Breast epithelium (tissue), 4 donors: ENCODE measurements at places on chromosomes 5 and 9. TPM values are rescaled to one million over a fixed set of nuclear protein-coding genes. Genes with fewer than 3 reads are reported as not detected.
A peak's percentile ranks its signal among the peaks of the same experiment; 100 is the strongest.

The SLC34A3 gene
- not detected for total RNA-seq

The LRRC70 gene
- 8.6 TPM for total RNA-seq

The OR1Q1 gene
- not detected for total RNA-seq

The SLC36A3 gene
- total RNA-seq: not detected

The CDX1 gene
- total RNA-seq: not detected

The KIF3A gene
- 11.5 TPM for total RNA-seq

The NUTM2F gene
- total RNA-seq: not detected

DNA sequence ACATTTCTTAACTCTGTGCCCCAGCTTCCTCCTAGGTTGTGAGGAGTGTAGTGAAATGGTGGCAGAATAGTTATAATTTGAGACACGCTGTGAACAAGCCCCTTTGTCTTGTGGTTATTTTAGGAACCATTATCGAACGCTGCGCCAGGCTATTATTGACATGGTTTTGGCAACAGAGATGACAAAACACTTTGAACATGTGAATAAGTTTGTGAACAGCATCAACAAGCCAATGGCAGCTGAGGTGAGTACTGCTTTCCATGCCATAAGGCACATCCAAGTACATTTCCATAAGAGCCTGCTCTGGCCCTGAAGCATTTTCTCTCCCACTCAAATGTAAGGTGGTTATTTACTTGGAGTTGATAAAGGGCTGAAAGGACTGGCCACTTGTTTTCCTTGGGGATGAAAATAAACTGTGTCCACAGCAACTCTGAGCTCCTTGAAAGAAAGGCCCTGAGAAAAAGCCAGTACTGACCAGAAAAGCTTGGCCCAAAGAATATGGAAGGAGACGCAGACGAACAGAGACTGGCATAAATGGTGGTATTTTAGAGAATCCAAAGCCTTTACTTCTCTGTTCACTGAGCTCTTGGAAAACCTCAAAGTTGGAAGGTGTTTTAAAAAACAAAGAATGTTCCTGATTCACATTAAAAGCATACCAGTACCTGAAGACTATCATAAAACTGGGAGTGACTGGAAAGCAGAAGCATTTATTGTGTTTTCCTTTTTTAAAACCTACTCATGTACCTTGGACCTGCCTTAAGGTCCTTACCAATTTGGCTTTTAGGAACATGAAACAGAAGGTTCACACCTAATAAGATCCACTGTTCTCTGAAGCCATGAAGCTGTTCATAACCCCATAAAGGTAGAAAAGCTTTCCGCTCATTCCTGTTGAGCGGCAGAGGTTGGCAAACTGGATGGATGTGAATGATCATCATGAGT, 72.2 kb downstream of the WDR41 start:
- no peak for DNase-seq
- no peaks in the 10 kb centered on the region for H3K36me3 ChIP-seq
- no peaks in the 10 kb centered on the region for H3K4me1 ChIP-seq

DNA sequence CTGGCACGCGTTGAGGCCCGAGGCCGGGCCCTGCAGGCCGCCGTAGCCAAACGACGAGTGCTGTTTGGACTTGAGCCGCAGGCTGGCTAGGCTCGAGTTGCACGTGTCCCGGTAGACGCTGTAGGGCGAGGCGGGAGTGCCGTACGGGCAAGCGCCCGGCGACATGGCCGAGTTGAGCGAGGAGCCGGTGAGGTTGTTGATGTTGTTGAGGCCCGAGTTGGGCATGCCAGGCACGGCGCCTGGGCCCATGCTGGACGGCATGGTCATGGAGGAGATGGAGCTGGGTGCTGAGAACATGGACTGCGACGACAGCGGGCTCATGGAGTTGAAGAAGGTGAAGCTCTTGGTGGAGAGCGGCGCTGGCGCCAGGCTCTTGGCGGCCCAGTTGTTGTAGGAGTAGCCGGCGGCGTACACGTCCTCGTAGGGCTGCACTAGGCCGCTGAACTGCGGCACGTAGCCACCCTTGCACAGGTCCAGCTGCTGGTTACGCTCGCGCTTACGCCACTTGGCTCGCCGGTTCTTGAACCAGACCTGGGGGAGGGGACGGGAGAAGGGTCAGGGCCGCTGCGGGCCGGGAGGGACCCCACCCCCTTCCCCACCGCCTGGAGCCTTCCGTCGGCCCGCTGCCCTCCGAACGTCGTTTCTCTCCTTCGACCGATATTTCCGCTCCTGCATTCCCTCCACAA, 5.1 kb downstream of the PITX1 start:
- H3K27ac ChIP-seq: no peak overlapping the region
- H3K36me3 ChIP-seq: no peaks in the 10 kb centered on the region
- peaks cover 13% of the 10 kb centered on the region for H3K4me1 ChIP-seq
- H3K27me3 ChIP-seq: peaks cover 7% of the 10 kb centered on the region
- DNase-seq: no peak

DNA sequence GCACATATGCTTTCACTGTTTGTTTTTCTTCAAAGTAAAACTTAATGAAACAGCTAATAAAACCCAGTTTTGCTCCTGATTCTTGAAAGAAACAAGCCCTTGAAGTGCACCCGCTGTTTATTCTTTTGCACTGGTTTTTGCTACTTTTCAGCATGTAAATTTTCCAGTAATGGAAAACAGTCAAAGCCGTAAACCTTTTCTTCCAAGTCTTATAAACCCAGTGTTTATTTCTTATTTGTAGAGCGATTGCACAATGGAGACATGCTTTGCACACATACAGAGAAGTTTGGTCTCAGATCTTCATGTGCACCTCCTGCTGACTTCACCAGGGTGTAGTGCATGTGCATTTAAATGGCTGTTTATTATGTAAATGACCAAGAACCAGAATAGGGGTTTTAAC, 51.8 kb downstream of the ATG10 start:
- no peaks in the 10 kb centered on the region for H3K4me1 ChIP-seq
- DNase-seq: no peak
- no peaks in the 10 kb centered on the region for H3K27me3 ChIP-seq

GRCh38 chr9:107425101-107426025, 64.2 kb downstream of the KLF4 start:
- H3K27ac ChIP-seq: peak overlapping the region; percentile 77
- no peaks in the 10 kb centered on the region for H3K36me3 ChIP-seq
- H3K4me3 ChIP-seq: peak overlapping the region; percentile 31

GRCh38 chr5:173665326-173665725, 48.9 kb upstream of the BOD1 start:
- no peaks in the 10 kb centered on the region for H3K27me3 ChIP-seq
- no peak for DNase-seq
- no peak overlapping the region for H3K4me3 ChIP-seq
- H3K4me1 ChIP-seq: no peaks in the 10 kb centered on the region
- no peaks in the 10 kb centered on the region for H3K36me3 ChIP-seq

DNA sequence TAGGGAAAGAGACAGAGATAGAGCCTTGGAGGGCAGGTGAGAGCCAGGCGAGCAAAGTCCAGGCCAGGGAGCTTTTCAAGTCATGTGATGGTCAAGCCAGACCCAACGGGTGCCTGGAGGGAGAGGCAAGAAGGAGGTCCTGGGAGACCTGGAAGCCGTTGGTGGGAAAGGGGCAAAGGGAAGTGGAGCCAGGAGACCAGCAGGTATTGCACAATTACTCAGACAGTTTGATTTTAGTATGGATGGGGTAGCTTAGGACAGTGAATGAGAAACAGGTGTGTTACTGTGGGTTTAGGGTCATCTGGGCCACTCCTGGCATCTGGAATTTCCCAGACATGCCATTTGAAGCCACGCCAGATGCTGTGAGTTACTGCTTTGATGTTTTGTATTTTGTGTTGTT, 5.1 kb downstream of the SECISBP2 start:
- no peaks in the 10 kb centered on the region for H3K27me3 ChIP-seq
- H3K27ac ChIP-seq: no peak overlapping the region
- H3K4me3 ChIP-seq: no peak overlapping the region

DNA sequence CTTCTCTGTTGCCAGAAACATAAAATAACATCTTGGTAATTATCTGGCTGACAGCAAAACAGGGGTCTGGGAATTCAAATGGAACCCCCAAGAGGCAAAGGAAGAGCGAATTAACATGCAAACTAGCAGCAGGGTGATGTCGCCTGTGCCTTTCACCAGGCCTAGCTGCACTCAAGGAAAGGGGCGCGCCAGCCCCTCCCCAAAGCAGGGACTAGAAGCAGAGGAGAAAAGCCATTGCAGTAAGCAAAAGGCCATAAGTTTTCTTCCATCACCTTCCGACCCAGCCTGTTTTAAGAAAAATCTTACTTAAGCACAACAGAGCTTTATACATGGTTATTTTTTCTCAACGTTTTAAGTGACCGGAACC, 539 bp downstream of the POC5 start:
- no peaks in the 10 kb centered on the region for H3K27me3 ChIP-seq
- H3K4me3 ChIP-seq: peak overlapping the region; percentile 80
- peaks cover 2% of the 10 kb centered on the region for H3K4me1 ChIP-seq
- H3K27ac ChIP-seq: peak overlapping the region; percentile 91

DNA sequence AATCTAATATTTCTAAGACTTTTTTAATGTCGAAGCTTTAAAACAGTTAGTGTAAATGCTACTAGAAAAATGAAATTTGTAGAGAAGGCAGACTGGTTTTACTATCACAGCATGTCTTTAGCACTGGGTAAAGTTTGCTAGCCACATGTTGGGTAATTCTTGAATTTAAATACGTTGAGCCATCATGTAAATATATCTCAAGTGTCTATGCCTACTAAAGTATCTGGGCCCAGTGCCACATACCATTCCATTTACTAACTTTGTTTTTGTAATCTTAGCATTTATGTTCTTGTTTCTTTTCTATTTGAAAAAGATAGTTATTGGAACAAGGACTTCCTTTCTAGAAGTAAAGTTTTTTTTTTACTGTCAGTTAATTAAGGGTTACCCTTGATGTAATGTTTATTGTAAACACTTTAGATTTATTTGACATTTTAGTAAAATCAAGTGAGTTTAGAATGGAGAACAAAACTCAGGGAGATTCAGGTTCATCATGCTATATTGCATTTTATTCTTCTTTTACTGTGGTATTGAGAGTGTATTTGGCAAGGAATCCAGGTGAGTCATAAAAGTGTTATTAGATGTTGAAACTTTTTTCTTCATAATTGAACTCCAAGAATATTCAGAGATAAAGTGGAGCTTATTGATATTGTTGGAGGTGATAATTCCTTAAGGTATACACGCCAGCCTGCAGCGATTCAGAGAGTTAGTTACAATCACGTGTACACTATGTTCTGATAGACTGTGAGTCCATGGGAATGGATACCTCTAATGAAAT, 182.4 kb downstream of the CCDC171 start:
- H3K27ac ChIP-seq: no peak overlapping the region
- H3K4me1 ChIP-seq: no peaks in the 10 kb centered on the region
- H3K4me3 ChIP-seq: no peak overlapping the region
- no peaks in the 10 kb centered on the region for H3K27me3 ChIP-seq

- DNase-seq: no peak
- H3K4me3 ChIP-seq: no peak overlapping the region
- H3K27me3 ChIP-seq: no peaks in the 10 kb centered on the region
- no peak overlapping the region for H3K27ac ChIP-seq
- H3K36me3 ChIP-seq: no peaks in the 10 kb centered on the region
Observed at GRCh38 chr9:16068476-16068875, 515.6 kb downstream of the CCDC171 start.

DNA sequence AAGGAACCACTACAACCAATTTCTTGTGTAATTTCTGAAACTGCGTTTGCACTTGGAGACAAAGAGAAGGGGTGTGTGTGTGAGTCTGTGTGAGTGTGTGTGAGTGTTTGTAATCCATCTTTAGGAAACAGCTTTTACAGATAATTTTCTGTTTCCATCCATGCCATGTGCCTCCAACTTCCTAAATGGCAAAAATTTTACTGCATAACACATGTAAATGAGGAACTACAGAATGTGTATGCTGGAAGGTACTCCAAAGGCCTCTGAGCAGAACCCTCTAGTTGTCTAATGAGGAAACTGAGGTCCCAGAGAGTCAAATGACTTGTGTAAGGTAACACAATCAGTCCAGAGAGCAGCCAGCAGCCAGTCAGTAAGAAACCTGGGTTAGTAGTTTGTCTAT, 20.8 kb downstream of the MAMDC2 start:
- H3K27me3 ChIP-seq: no peaks in the 10 kb centered on the region
- no peak for DNase-seq
- H3K4me3 ChIP-seq: no peak overlapping the region
- H3K4me1 ChIP-seq: no peaks in the 10 kb centered on the region

DNA sequence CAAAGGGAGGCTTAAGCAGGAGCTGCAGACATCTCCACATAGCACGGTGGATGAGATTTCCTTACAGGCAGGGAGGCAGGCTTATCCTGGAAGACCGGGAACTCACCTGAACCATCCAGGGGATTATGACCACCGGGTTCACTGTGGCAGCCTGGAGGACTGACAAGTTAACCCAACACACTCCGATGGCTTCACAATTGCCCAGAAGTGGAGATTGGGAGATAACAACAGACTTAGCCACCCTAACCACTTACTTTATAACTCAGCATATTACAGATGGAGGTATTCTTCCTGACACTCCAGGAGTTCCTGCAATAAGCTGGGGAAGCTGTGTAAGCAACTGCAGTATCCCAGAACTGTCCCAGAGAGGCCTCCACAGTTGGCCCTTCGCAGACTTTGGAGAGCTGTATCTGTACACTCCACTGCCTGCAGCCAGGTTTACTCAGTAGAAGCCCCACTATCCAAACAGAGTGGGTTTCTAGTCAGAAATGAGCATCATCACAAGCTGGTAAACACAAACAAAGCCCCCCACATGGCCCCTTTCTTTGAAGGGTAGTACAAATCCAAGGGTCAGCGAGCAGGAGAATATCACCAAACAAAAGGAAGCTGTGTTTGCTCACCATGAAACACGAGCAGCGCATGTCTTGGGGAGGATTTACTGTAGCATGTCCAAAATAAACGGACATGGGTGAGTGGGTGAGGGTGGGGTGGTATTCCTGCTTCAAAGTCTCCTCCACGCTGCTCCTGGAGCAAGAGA, 462.2 kb downstream of the RASEF start:
- H3K4me3 ChIP-seq: no peak overlapping the region
- DNase-seq: no peak
- H3K27me3 ChIP-seq: no peaks in the 10 kb centered on the region
- no peaks in the 10 kb centered on the region for H3K36me3 ChIP-seq
- H3K27ac ChIP-seq: no peak overlapping the region
- no peaks in the 10 kb centered on the region for H3K4me1 ChIP-seq

DNA sequence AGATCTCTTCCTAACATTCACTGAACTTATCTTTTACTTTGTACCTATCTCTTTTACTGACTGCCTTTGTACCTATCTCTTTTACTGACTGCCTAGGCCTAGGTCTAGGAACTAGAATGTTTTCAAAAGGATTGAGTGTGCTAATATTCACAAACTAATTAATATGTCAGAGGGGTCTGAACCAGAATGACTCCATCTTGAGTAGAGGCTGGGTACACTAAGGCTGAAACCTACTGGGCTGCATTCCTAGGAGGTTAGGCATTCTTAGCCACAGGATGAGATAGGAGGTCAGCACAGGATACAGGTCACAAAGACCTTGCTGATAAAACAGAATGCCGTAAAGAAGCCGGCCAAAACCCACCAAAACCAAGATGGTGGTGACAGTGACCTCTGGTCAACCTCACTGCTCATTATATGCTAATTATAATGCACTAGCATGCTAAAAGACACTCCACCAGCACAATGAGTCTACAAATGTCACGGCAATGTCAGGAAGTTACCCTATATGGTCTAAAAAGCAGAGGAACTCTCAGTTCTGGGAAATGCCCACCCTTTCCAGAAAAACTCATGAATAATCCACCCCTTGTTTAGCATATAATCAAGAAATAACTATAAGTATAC, 2.5 kb upstream of the RHOBTB3 start:
- no peaks in the 10 kb centered on the region for H3K36me3 ChIP-seq
- no peaks in the 10 kb centered on the region for H3K27me3 ChIP-seq
- H3K4me1 ChIP-seq: no peaks in the 10 kb centered on the region
- no peak for DNase-seq
- H3K4me3 ChIP-seq: no peak overlapping the region
